HCT116 (cell line): ENCODE measurements at places on chromosomes 1 and 21. TPM values are rescaled to one million over a fixed set of nuclear protein-coding genes. Genes with fewer than 3 reads are reported as not detected.

- DNase-seq = no peak
These were observed 558.2 kb upstream of the USP24 start for GRCh38 chr1:55773211-55773940.

GRCh38 chr1:246364415-246364941 is 142.6 kb downstream of the SMYD3 start:
- DNase-seq = no peak

DNA sequence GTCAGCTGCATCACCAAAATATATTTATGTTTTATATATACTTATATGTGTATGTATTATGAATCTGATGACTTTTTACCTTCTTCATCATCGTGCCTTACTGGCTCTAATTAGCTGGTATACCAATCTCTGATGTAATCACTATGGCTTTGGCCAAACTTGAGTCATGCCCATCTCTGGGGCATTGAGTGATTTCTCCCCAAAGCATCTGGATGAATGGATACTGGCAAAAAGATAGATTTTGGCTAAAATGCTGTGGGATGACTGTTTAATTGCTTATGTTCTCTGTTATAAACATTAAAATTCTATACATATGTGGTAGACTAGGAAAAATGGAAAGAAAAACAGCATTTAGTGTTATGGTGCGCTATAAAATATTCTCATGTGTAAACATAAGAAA is 19.6 kb downstream of the CDKN2C start:
- DNase-seq = no peak

- DNase-seq = no peak
These were observed 13.6 kb upstream of the RGS4 start for GRCh38 chr1:163055531-163055930.

TRIM17 gene
- not detected for total RNA-seq

MXRA8 gene
- total RNA-seq = 0.74 TPM

- no peak for DNase-seq
These were observed 510 bp upstream of the IL10RB start for GRCh38 chr21:33265664-33266049.

DNA sequence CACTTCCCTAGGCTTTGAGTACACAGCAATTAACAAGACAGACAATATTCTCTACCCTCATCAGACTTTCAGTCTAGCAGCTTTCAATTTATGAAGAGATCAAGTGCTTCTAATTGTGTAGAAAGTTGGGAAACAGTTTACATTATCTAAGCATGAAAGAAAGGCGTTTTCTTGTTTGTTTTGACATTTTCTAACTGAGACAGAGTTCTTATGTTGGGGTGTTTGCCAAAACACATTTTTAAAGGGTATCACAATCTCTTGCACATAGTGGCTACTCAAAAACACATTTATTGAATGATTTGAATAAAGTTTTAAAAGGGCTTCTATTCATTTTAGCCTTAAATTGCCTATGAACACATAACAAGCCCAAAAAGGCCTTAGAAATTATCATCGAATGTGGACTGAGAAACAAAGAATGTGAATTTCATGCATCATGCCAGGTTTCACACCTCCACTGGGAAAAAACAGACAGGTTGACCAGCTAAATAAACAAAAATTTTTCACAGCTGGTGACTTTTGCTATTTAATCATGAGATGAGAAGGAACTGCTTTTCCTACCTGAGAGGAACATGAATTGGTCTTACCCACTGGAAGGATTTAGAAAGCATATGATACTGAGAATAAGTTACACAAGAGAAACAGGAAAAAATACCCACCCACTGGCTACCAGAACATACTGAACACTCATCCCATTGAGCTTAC is 394.5 kb upstream of the PKN2 start:
- DNase-seq = no peak

DNA sequence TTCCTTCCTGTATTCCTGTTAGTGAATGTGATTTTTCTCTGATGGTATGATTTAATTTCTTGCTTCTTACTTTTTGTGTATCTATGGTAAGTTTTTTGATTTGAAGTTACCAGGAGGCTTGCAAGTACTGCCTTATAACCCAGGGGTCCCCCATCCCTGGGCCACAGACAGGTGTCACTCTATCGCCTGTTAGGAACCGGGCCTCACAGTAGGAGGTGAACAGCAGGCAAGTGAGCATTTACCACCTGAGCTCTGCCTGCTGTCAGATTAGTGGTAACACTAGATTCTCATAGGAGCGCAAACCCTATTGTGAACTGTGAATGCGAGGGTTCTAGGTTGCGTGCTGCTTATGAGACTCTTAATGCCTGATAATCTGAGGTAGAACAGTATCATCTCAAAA is 143.3 kb downstream of the RPS6KC1 start:
- no peak for DNase-seq

GRCh38 chr1:27139980-27140379 is 14.9 kb downstream of the SLC9A1 start:
- no peak for DNase-seq
